ENCODE measurements at places on chromosomes 7 and 10.

DNA sequence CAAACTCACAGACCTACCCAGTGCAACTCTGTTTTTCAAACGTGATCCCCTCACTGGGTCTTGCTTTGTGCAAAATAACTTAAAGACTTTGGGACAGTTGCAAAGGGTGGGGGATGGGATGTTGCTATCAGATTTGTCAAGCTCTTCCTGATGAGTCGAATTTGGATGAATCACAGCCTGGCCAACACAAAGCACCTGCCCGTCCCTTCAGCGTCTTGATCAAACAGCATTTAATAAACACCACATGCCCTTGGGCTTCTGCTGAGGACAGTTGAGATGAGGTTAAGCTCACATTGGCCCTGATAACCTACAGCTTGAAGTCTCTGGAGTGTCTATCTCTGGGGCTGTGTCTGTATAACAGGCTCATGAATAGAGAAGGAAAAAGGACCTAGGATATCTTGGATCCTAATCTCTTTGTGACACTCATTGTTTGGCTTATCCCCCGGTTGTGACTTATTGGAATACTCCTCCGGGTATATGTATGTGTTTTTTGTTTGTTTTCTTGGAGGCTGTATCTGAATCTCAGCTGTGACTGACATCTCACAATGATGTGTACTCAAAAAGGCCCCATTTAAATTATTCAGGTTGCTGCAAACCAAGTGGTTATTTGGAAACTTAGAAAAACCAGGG lies 132.6 kb upstream of the NAMPT start:
- DNase-seq = no peak

DNA sequence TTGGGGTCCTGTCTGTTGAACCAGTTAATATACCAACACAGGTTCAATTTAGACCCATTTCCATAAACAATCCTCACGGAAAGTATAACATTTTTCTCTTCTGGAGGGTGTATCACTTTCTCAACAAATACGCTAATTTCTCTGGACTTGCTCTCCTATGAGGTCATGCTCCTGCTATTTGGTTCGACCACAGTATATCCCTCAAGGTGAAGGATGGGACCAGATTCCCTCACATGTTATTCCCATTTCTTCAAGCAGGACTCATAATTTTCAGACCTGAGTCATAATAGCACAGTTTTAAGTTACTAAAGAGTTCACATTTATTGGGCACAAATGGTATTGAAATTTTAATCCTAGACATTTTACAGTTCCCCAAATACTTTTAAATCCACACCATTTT lies 57.2 kb downstream of the ADAM12 start:
- DNase-seq = no peak

- DNase-seq = no peak
Observed at GRCh38 chr7:157662981-157663716, 326.3 kb downstream of the DNAJB6 start.

DNA sequence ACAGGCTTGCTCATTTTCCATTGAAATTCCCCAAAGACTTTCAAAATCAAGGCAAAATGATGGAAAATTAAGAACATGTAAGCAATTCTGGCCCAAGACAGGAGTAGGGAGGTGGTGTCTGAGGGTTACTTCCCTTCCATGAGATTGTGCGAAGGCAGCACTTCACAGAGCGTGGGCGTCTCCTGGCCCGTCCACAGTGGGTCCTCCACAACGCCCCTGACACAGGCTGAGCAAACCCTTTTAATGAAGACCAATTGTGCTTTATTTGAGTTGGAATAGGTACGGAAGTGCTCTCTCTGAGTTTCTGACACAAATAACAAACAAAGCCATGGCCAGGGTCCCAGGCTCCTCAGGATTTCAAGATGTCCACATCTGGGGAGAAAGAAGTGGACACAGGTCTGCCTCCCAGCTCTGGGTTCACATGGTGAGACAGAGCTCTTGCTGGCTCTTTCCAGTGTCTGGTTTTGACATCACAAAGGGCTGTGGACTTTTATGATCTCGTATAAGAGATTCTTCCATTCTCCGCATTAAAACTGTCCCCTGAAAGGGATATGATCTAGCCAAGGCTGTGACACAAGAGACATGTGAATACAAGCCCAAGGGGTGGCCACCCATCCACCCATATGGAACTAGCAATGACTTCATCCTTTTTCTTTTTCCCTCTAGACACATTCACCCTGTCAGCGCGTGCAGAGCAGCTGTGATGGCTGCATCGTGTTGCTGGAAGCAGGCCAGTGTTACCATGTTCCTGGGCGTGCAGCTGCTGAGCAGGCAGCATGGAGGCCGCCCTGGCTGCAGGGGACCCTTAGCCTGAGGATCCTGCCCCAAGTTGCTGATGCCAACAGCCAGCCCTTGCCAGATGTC lies 145.6 kb downstream of the ADAM12 start:
- DNase-seq = peak; percentile 61

GRCh38 chr10:16585103-16585502 lies 63.4 kb upstream of the C1QL3 start:
- no peak for DNase-seq

DNA sequence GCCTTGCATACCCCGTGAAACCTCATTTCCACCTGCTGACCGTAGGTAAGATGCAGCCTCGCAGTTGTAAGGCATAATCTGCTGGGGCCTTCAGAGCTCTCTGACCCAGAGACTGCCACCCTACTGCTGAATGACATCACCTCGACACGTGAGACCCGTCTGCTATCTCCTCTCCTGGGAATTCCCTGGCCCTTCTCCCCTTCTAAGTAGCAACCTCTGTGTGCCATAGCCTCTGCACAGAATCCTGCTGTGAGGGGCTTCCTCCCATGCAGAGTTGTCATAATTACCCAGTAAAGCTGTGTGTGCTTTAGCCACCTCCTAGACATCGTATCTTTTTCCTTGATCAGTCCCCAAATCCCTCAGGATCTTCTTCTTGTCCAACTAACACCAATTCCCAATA lies 106.7 kb downstream of the CACNB2 start:
- DNase-seq = no peak
